ENCODE measurements at places on chromosomes 6 and 20. TPM values are rescaled to one million over a fixed set of nuclear protein-coding genes. Genes with fewer than 3 reads are reported as not detected.

Gene COL9A3
- total RNA-seq, result 28.3 TPM

Gene SMAP1
- 19.9 TPM for total RNA-seq

Gene VAPB
- 26.2 TPM for total RNA-seq

Gene DEF6
- total RNA-seq, result 9.1 TPM

Gene PREX1
- total RNA-seq, result 34.7 TPM

All from metanephros (tissue), 2 donors.